ENCODE measurements at places on chromosomes 7 and 10. TPM values are rescaled to one million over a fixed set of nuclear protein-coding genes. Genes with fewer than 3 reads are reported as not detected.
A peak's percentile ranks its signal among the peaks of the same experiment; 100 is the strongest.

CYCS gene
- 51.4 TPM for total RNA-seq

SOSTDC1 gene
- total RNA-seq, result not detected

LSM8 gene
- 46.6 TPM for total RNA-seq

POR gene
- 94.4 TPM for total RNA-seq

GRCh38 chr10:129755158-129755591 lies 208.9 kb downstream of the EBF3 start:
- DNase-seq, result no peak

ADCK2 gene
- 32.5 TPM for total RNA-seq

- no peak for DNase-seq
Measured at GRCh38 chr10:121828045-121828444, 99.8 kb downstream of the ATE1 start.

- peak; percentile 20 for DNase-seq
Measured at GRCh38 chr10:32112055-32112454, 55.8 kb upstream of the KIF5B start.

DNA sequence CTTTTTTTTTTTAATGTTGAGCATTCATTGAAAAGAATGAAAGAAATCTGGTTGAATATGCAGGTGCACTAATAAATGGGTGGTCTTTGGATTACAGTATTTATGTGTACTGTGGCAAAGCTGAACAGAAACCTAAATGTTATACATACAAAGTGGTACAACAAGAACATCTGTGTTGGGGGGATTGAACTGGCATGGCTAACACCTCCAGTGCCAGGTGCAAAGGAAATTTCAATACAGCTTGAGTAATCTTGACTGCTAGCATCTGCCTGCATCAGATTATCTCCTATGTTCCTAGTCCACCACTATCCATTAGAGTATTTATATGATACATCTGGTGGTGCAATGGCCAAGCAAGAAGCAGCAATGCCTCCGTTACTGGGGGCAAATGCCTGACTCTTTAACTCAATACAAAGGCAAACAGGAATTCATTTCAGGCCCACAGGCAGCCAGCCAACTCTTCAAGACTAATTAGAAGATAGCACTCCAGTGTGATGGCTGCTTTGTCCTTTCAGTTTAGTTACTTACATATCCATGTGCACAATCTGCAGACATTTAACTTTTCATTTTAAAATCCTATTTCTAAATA lies 220.5 kb upstream of the ETV1 start:
- no peak for DNase-seq

DNA sequence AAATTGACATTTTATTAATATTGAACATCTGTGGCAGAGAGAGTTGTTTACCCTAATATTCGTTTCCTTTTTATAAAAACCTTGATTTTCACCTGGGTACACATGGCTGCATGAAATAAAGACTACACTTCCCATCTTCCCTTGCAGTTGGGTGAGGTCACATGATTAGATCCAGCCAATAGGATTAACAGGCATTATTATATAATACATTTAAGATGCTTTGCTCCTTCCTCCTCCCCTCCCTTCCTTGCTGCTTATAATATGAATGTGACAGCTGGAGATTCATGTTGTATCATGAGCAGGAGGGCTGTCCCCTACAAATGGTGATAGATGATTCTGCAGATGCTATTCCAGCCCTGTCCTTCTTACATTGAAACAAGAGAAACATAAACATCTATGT lies 146.6 kb downstream of the SH2D4B start:
- DNase-seq, result no peak

DNA sequence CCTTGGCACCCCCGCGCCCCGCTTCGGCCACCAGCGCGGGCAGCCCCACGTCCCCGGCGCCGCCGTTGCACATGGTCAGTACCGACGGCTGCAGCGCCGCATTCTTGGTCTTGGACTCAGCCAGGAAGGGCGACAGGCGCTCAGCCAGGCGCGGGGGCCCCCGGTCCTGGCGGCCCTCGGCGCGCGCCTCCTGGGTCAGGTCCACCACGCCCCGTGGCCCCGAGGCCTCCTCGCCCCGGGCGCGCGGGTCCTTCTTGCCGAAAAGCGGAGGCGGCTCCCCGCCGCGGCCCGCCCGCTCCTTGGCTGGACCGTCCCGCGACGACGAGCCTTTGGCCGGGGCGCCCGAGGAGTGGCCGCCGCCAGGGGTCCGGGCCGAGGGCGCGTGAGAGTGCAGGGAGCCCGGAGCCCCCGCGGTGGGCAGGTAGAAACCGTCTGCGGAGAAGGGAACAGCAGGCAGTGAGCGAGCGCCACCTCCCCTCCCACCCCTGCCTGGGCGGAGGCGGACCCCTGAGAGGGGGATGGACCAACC lies 34.7 kb downstream of the TNRC18 start:
- DNase-seq, result no peak

- DNase-seq, result no peak
Measured at GRCh38 chr7:77276120-77276519, 76.5 kb upstream of the FGL2 start.

DNA sequence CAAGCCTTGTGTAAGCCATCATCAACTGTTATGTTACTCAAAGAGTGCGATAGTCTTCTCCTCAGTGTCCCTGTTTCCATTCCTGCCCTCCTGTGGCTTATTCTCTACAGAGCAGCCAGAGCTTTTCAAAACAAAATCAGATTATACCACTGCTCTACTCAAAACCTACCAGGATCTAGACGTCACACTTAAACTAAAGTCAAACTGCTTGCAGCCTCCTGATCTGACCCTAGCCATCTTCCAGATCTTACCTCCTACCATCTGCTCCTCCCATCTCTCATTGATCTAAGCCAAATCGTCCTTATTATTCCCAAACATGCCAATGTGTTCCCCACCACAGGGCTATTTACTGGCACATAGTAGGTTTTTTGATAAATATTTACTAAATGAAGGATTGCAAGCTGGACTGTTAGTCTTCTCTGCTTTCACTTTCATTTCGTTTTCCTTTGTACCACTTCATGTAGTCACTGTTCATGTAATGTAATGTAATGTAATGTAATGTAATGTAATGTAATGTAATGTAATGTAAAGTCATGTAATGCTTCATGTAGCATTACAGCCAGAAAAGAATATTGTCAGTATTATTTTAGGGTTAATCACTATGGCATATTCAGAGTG lies 116.1 kb downstream of the GPR37 start:
- no peak for DNase-seq

DNA sequence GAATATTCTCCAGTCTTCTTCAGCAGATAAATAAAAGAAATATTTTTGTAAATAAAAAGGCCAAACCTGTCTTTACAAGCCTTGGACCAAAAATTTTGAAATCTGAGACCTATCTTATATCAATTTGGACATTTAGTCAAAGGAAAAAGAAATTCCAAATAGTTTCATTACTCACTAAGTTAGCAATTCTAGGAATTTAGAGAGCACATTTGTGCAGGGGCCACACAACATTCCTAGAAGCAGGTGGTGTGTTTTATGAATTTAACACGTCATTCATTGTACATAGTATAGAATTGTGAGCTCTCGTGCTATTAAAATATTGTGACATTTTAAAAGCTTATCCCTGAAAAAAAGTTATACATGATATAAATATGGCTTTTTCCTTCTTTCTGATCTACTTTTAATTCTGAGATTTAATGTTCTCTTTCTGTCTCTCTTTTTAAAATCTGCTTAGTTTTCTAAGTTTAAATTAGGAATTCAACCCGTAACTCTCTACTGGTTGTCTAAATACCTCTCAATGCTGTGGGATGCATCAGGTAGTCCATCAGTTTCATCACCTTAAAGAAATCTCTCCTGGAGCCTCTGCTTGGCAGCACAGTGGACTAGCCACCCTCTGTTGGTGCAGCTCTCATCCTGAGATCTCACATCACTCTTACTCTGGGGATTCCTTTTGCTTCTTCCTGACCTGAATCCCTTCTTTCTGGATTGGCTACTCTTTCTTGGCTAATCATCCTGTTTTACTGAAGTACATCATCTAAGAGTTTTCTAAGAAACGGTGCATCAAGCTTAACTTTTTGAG lies 124.5 kb downstream of the SEMA3E start:
- no peak for DNase-seq

DNA sequence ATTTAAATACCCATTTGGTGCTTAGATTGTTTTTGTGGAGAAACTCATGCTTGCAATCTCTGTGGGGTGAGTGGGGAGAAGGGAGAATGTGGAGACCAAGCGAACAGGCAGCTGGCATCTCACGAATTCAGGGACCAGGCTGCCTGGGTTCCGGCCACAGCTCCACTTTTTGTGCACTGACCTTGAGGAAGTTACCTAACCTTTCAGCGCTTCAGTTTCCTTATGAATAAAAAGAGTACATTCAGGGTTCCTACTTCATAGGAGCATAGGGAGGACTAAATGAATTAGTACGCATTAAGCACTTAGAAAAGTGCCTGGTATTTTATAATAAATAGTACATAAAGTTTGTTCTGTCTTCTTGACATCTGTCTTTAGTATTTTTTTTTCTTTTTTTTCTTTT lies 72.5 kb downstream of the PRTFDC1 start:
- no peak for DNase-seq

MUC12 gene
- total RNA-seq, result not detected

DNA sequence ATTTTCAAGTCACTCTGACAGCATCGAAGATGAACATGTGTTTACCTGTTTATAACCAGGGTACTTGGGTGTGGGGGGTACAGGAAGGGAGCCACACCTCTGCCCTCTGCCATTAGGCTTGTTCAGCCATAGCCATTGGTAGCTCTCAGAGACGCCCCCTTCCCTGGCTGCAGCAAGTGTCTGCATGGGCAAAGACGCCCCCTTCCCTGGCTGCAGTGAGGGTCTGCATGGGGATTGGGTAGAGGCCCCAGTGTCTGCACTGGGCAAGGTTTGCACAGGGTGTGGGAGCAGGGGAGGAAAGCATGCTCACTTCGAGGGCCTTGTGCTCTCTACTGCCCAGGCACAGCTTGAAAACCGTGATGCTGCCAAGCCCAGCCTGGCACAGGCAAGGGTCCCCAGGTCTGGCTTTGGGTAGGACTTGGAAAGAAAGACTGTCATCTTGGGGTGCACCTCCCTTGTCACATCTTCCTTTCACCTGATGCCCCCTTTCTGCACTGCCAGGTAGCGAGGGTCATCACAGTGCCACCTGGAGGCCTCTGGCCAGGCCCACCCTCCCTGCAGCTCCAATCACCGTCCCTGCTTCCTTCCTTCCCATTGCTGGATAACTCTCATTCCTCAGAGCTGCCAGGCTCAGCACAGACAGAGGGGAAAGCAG lies 3.7 kb downstream of the TMEM225B start:
- no peak for DNase-seq

DNA sequence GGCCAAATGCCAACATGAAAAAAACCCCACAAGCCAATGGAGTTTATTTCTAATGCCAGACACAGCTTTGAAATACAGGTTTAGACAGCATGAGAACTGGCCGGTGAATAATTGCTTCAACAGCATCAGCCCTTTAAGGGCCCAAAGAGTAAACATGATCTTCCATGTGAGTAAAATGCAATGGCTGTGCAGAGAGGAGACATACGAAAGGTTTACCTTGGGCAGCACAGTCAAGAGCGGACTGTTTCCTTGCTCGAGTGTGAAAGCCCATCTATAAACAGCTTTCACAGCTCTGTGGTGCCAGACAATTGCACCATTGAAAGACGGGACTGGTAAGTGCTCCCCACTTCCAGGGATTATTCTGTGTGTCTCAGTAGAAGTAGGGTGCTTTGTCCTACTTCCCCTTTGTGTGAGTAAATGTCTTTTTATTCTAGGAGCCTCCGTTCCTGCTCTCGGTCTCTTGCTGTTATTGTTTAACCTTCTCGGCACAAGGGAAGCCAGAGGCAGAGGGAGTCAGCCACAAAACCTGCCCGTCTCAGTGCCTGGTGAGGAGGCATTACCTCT lies 77.8 kb upstream of the KAT6B start:
- DNase-seq, result no peak

DGKB gene
- total RNA-seq, result not detected

- no peak for DNase-seq
Measured at GRCh38 chr10:106216085-106216484, 948.4 kb downstream of the SORCS1 start.

WIPF3 gene
- not detected for total RNA-seq

DNA sequence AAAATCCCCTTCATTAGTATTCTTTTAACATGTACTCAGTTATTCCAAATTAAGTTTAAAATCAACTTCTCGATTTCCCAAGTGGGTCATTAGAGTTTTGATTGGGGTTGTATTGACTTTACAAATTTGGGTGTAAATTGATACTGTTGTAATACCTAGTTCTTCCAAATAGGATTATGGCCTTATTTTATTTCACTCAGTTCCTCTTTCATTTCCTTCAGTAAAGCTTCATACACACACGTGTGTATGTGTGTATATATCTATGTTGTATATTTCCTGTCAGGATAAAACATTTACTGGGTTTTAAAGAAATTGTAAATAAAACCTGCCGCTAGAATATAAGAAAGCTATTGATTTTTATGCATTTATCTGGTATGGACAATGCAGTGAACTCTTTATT lies 15.9 kb downstream of the YME1L1 start:
- no peak for DNase-seq

FANK1 gene
- total RNA-seq, result 1.4 TPM

- DNase-seq, result no peak
Measured at GRCh38 chr7:31004393-31004792, 40.6 kb downstream of the GHRHR start.

TRIM50 gene
- not detected for total RNA-seq

DNA sequence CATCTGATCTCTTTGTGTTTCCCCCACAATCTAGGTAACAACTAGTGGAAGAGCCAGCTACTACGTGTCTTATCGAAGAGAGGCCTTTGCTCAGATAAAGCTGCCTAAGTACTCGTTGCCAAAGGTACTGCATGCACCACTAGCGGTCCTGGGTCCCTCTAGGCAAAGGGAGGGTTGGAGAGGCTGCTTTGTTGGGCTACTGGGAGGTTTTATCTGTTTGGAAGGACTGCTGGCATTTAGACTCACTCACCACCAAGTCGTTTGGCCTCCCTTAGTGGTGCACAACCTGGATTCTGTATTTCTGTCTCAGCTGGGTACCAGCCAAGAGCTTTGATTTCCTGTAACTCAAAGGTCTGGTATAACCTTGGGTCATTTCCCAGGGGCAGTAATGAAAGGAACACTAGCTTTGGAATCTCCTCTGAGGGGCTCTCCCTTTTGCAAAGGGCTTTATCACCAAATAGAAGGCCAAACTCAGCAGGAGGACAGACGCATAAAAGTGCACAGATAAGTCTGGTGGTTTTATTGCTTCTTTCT lies 498.3 kb downstream of the SORCS3 start:
- DNase-seq, result no peak

SPDYE3 gene
- not detected for total RNA-seq

TMEM270 gene
- total RNA-seq, result not detected

DNA sequence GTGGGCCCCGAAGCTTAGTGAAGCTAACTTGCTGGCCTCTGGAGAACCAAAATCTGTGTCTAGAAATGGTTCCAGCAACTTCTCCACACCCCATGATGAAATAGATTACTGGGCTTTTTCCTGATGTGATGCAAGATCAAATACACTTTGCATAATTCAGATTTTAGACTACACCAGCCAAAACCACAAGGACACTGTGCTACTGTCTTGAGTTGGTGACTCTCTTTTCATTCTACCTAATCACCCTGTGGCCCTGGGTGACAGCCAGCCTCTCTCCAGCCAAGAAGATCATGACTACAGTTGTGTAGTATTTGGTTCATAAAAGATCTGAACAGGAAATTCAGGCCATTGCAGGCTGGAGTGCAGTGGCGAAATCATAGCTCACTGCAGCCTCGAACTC lies 22.2 kb downstream of the AZGP1 start:
- no peak for DNase-seq

- DNase-seq, result no peak
Measured at GRCh38 chr7:155860840-155861479, 48.7 kb upstream of the SHH start.

All from pulmonary artery endothelial cell (primary cell).